AG09309 (cell line): ENCODE measurements at places on chromosomes 4 and X.
A peak's percentile ranks its signal among the peaks of the same experiment; 100 is the strongest.

GRCh38 chr4:151530230-151530629 is 121.3 kb downstream of the FHIP1A start:
- DNase-seq = no peak

- no peak for DNase-seq
These were observed 127.8 kb downstream of the ANOS1 start for GRCh38 chrX:8604131-8604530.

- no peak for DNase-seq
These were observed 357.7 kb downstream of the BCOR start for GRCh38 chrX:39740078-39740477.

DNA sequence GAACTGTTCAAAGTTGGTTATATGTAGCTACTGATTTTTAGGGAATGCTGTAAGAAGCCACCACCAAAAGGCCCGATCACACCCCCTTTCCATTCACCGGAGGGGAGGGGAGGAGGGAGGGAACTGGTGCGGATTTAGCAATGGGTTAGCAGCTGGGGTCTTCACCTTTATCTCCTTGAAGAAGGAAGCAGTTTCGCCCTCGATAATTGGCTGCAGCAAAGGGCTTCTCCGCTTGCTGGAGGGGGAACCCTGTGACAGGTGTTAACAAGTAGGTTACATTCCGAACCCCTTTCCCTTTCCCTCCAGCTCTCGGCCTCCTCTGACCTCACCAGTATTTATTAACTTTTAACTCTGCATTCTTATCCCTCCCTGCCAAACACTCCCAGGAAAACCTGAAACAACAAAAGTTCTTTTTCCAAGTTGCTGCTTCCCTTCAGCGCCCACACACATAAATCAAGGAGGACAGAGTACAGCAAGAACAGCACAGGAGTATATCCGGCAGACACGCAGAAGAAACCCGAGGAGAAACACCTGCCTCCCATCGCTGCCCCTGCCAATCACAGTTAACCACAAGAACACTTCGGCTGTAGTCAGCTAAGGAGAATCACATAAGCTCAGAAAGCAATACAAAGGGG is 39.8 kb upstream of the NAP1L5 start:
- no peak for DNase-seq

DNA sequence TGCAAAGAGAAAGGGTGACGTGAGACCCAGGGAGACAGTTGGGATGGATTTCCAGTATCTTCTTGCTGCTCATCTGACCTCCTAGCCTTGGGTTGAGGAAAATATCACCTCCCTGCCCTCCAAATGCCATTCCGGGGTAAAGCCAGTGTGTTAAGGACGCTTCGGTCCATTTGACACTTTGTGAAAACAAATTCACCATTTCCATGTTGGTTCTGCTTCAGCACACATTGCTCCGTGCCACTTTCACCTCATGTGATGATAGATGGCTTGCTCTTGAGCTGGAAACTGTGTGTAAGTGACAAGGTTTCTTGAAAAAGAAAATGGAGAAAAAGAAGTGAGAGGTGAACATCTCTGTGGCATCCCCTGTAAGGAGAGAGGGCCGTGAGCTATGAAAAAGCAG is 256.1 kb upstream of the PGRMC2 start:
- no peak for DNase-seq

DNA sequence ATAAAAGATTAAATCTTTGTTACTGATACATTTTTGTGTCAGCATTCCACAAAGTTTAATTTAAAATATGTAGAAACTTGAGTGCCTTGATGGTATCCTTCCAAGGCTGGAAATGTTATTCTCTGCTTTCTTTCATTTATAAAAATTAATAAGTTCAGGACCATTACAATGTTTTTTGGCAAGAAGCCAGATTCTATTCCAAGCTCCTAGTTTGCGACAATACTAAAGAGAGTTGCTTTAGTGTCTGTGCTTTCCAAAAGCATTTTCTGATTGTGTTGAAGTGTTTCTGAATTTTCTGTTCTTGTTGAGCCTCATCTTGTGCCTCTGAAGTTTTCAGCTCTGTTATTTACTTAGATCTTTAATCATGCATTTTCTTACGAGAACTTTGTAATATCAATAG is 516.2 kb downstream of the KCTD8 start:
- DNase-seq = no peak

- peak; percentile 39 for DNase-seq
These were observed 30.4 kb downstream of the CFAP299 start for GRCh38 chr4:80365928-80366327.

- DNase-seq = no peak
These were observed 94.6 kb upstream of the GALNT7 start for GRCh38 chr4:173073939-173074500.

- no peak for DNase-seq
These were observed 2.8 kb downstream of the SFRP2 start for GRCh38 chr4:153785910-153786721.
